ENCODE measurements at places on chromosomes 7 and 10.

- no peak for DNase-seq
These were observed 97.7 kb upstream of the CARD11 start for GRCh38 chr7:3141326-3141725.

DNA sequence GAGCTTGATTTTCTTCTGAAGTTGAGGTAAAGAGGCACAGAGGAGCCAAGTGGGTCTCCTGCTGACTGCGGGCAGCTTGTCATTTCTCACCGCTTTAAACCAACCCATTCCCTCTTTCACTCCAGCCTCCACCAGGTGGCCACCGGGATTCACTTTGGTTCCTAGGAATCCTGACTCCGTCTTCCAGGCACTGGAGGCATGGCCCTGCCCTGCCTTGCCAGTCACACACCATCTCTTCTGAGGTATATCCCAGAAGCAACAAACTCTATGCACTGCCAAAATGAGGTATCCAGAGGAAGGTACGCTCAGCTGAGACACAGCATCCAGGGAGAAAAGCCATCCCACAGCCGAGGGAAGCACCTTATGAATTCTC lies 280.8 kb downstream of the TNS3 start:
- no peak for DNase-seq

GRCh38 chr10:89475125-89475524 lies 60.3 kb downstream of the SLC16A12 start:
- DNase-seq, result no peak

- no peak for DNase-seq
These were observed 122.3 kb upstream of the LYZL2 start for GRCh38 chr10:30751678-30752331.

DNA sequence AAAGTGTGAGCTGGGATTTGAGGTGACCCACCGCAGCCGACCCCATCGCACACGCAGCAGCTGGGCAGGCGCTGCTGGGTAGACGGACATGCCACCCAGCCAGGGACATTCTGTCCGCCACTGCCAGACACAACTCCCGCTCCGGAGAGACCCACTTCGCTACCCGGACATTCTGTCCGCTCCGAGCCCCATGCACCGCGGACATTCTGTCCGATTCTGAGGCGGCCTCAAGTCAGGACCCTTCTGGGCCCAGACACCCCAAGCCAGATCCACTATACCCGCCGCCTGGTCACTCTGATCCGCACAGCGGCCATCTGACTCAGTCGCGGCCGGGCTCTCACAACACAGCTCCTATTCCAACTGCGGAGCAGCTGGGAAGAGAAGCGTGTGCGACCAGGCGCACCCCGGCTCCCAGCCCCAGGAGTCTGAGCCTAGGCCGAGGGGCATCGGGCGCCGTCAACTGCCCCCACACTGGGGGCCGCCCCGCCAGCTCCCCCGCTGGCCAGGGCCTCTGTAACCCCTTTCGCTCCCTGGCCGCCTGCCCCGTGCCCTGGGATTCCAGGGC lies 763 bp downstream of the PITX3 start:
- no peak for DNase-seq

GRCh38 chr10:23693501-23693901 lies 254.6 kb downstream of the OTUD1 start:
- DNase-seq, result peak; percentile 16
